ENCODE measurements at places on chromosomes 5 and 9.
A peak's percentile ranks its signal among the peaks of the same experiment; 100 is the strongest.

DNA sequence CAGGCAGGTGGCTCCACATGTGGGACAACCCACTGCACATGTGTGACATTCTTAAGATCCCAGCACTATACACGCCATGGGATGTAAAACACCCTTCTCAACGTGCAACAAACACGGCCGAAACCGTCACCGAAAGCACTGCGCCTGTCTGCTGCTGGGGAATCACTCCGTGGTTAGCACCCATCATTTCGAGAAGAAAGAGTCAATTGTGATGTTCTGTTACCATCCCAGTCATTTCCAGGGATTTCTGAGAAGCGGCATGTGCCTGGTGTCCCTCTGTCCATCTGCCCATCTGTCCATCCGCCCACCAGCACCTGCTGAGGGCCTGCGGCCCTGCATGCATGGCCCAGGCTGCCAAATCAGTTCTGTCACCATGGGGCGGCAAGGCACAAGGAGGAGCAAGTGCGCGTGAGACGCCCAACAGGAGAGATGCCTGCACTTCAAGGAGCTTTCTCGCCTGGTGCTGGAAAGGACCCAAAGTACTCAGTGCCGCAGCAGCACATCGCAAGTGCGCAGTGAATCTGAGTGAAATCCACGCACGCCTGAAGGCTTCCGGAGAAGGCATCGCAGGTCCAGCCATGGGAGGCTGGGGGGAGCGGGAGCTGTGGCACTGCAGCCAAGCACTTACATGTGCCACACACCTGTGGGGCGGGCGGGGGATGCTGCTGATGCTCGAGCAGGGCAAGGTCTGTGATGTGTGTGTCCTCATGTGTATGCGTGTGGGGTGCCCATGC, 38.0 kb downstream of the VAV2 start:
- DNase-seq: no peak

GRCh38 chr5:146310540-146310939, 28.1 kb upstream of the POU4F3 start:
- no peak for DNase-seq

- DNase-seq: no peak
These were observed 80.2 kb upstream of the RUFY1 start for GRCh38 chr5:179470201-179470600.

- DNase-seq: no peak
These were observed 85.1 kb downstream of the GIN1 start for GRCh38 chr5:103034662-103035392.

GRCh38 chr9:69023650-69024049, 9.7 kb upstream of the PRKACG start:
- peak; percentile 76 for DNase-seq

DNA sequence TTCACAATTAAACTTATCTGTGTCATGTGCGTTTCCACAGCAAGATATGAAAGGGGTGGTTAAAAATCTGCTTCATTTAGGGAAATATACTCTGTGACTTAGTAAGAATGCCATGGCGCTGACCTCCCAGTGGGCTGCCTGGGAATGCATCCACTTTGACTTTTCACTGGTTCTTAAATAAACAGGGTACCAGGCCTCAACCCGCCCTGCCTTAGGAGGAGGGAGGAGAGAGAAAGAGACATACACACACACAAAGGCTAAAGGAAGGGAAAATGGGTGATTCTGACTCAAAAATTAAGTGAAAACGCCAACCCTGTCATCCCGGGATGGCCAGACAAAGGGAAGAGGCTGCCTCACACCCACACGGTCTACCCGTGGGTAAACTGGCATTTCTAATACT, 122.1 kb downstream of the EBF1 start:
- no peak for DNase-seq

DNA sequence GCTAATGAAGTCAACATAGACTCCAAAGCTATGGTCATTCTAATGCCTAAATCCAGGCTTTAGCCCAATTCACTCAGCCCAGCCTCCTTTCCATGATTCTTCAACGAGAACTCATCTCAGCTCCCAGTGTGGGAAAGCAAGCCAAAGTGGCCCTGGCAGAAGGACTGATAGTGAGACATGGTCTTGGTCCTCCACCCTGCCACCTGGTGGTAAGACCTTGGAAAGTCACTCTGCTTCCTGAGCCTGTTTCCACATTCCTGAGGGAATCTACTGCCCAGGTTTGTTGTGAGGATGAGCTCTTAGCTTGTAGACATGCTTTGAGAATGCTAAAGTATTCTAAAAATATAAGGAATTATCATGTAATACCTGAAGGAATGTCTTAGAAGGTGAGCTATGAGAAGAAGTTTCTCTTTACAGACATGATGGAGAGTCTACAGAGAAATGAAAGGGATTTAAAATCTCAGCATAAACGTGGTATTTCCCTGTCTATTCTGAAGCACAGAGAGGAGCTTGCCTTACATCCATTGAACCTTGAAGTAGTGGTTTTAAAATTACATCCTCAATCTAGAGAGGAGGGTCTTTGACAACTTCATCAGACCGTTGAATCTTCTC, 173.5 kb downstream of the TRIM32 start:
- DNase-seq: peak; percentile 51

GRCh38 chr9:130448035-130448624, 3.4 kb downstream of the ASS1 start:
- peak; percentile 73 for DNase-seq

DNA sequence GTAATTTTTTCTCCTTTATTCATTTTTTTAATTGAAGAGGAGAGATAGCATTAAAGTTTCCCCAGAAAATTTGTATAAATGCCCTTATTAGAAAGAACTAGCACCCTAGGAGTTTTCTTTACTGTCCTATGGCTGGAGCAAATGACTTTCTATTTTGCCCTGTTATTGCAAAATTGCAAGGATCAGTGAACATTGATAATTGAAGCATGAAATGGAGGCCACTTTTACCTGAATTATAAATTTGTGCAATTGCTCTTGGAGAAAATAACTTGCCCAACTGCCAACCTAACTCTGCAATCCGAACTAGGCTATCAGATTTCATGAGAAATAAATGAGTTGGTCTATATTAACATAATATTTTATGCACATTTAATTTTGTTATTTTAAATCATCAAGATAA, 111.9 kb downstream of the MTRR start:
- DNase-seq: peak; percentile 89

DNA sequence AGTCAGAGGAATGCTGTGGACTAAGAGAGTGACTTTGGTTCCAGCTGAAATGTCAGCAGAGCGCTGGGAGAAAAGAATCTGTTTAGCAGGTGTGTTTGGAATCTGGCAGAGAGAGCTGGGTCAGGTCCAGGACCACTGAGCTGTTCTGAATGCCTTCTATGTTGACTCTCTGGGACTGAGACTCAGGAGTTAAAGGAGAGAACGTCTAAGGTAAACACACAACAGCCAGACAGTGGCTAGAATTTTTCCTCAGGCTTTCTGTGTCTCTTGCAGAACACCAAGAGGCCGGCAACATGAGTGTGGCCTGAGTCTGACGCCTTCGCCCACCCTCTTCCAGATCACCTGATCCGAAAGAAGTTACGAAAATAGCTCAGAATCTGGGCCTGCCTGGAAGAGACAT, 107.2 kb upstream of the ZNF462 start:
- no peak for DNase-seq

DNA sequence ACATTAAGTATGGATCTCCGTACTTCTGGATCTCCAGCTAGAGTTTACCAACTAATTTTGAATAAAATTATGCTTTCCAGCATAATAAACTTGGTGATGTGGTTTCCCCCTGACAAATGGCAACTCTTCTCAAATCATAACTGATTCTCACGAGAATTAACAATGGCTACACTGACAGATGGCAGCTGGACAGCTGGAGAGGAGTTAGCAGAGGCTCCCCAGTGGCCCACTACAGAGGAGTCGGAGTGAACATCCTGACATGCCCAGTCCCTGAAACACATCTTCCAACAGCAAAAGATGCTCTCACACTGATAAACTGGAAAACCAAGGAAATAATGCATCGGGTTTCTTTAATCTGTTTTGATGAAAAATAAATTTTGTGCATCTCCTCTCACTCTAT, 239.6 kb downstream of the MAN2A1 start:
- DNase-seq: peak; percentile 9

DNA sequence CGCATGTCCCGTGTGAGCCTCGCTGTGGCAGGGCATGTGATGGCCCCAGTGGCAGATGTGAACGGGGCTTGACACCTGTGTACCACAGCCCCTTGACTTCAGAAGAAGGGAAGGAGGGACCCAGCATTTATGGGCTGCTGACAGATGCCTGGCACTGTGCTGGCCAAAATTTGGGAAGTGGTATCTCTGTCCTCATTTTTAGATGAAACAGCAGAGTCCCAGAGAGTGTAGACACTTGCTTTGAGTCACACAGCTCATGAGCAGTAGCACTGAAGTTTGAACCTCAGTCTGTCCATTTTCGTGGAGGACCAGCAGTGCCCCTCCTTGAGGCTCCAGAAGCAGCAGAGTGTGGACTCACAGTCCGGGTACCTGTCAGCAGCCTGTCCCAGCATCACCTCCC, 16.5 kb downstream of the NEK6 start:
- no peak for DNase-seq

- DNase-seq: peak; percentile 86
These were observed at the start of gene PTGES2 for GRCh38 chr9:128127568-128127989. TSS of gene PTGES2 (minus strand) at chr9:128127729. CDS start at chr9:128127717, 12 bp downstream.

DNA sequence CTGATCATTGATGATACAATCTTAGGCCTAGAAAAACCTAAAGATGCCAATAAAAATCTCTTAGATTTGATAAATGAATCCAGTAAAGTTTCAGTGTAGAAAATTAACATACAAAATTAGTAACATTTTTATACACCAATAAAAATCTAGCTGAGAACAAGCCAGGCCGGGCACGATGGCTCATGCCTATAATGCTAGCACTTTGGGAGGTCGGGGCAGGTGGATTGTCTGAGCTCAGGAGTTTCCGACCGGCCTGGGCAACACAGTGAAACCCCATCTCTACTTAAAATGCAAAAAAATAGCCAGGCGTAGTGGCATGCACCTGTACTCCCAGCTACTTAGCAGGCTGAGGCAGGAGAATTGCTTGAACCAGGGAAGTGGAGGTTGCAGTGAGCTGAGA, 84.4 kb downstream of the SLCO6A1 start:
- no peak for DNase-seq

DNA sequence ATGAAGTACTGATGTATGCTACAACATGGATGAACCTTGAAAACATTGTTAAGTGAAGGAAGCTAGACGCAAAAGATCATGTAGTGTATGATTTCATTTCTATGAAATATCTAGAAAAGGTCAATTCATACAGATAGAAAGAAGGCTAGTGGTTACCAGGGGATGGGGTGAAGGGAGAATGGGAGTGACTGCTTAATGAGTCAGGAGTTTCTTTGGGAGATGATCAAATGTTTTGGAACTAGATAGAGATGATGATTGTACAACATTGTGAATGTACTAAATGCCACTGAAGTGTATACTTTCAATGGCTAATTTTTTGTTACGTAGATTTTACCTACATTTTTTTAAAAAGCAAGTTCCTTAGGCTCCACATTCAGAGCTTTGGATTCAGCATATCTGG, 14.9 kb upstream of the DELE1 start:
- DNase-seq: no peak

DNA sequence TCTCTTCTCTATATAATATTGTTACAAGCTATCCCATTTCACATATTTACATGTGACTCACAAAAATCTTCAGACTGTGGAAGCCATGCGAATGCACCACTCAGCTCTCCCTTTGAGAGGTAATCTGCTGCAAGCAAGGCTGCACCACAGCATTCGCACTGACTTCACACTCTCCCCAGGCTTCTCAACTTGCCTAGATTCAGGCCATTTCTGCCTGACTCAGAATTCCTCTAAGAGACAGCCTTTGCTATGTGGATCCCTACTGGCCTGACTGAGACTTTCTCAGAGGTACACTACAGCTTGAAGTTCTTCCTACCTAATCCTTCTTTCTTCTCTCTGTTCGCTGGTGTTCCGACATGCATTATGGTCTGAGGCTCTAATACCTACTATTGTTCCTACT, 21.1 kb upstream of the DMRTA1 start:
- no peak for DNase-seq

GRCh38 chr9:124133727-124134126, 122.2 kb downstream of the LHX2 start:
- no peak for DNase-seq

DNA sequence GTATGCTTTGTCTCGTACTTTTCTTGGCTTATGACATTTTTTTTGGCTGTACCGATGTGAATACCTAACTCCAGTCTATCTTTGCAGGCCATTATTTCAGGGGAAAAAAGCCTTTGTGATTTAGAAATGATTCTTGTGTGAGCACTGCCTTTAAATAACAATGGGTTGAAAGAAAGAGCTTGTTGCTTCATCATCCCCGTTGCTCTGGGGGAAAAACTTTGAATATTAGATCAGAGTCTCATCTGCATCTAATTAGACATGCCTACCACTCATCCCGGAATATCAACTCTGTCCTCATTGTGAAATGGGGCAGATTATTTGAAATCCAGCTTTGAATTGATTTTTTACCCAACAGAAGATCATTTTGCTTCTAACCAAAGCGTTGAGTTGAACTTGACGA, 13.5 kb downstream of the CXCL14 start:
- DNase-seq: no peak

- no peak for DNase-seq
These were observed 6.5 kb upstream of the PRRC2B start for GRCh38 chr9:131387394-131387793.

- DNase-seq: no peak
These were observed 69.9 kb downstream of the DAPK1 start for GRCh38 chr9:87567571-87567970.

GRCh38 chr9:69621730-69622460, 50.3 kb downstream of the APBA1 start:
- DNase-seq: no peak

GRCh38 chr5:103174147-103174546, 54.0 kb downstream of the PPIP5K2 start:
- DNase-seq: no peak

- DNase-seq: no peak
These were observed 108.2 kb upstream of the DMAC1 start for GRCh38 chr9:7907551-7908337.

GRCh38 chr5:640461-641330, 28.6 kb downstream of the CEP72 start:
- no peak for DNase-seq

- DNase-seq: no peak
These were observed 135.4 kb upstream of the IER5L start for GRCh38 chr9:129313331-129313955.

DNA sequence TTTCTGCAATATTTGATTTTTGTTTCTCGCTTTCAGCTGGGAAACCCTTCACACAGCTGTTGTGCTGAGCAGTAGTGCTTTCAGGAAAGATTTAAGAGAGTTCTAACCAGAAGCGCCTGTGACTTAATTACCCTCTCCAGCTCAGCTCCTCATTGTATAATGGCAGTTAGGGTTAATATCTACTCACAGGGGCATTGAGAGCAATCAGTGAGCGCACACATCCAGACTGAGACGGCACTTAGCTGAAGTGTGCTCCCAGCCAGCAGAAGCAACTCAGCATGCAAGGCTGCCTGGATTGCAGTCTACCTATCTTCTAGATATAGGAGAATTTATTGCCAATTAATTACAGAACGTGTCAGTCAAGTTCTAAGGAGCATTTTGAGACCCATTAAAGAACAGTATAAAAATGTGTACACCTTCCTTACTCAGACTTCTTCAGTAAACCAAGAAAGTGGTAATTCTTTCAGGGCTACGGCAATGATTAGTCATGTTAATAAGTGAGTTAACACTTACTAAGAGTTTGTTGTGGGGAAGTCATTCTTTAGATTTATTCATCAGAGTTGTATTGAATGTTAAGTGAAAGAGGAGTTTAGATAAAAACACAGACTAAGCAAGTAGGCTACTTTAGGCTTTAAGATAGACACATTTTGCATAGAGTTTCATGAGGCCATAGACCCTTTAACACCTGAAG, 111.7 kb upstream of the PCAT7 start:
- DNase-seq: no peak

GRCh38 chr9:84652496-84653120, 16.9 kb upstream of the NTRK2 start:
- no peak for DNase-seq

GRCh38 chr5:65364907-65365306, 116.8 kb downstream of the ADAMTS6 start:
- DNase-seq: no peak

All from NCI-H2171 treated with DMSO at 0.1 percent for 48 hours (cell line).